ENCODE measurements at places on chromosomes 1 and 21.

GRCh38 chr21:16201718-16202117 is 471.9 kb downstream of the USP25 start:
- no peak for DNase-seq

GRCh38 chr1:90074137-90074536 is 79.2 kb downstream of the ZNF326 start:
- DNase-seq: no peak

GRCh38 chr21:35366394-35367080 is 317.4 kb upstream of the RUNX1 start:
- no peak for DNase-seq

DNA sequence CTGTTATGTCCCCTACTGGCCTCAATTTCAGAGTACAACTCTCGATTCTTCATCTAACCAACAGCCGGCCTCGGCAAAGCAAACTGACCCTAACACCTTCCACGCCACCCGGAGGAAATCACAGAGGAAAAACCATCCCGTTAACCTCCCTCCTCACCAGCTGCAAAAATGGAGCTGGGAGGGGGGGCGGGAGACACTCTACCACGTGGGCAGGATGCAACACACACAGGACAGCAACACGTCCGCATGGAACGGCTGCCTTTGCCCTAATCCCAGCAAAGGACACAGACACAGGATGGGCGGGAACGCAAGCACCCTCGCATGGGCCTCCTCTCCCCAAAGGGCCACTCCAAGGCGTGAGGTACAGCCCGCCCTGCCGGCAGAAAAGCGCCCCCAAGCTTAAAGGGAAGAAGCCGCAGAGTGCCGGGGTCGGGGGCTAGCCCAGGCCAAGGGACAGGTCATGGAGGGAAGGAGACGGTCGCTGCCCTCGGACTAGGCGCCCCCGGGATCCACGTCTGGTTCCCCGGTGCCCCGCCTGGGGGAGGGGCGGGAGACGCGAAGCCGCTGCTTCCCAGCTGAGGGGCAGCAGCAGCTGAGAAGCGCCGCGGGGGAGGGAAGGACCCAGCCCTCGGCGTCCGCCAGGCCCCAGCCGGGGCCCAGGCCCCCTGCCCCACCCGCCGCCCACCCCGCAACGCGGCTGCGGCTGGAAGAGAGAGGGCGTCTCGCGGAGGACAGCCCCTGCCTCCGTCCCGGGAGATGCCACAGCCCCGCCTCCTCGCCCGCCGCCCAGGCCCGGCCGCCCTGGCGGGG is 590 bp downstream of the FOXJ3 start:
- DNase-seq: peak; percentile 63

- DNase-seq: no peak
These were observed 61.3 kb downstream of the PTBP2 start for GRCh38 chr1:96782856-96783255.

All from MV-4-11 (cell line).